ENCODE measurements at places on chromosomes 3 and 15.
A peak's percentile ranks its signal among the peaks of the same experiment; 100 is the strongest.

DNA sequence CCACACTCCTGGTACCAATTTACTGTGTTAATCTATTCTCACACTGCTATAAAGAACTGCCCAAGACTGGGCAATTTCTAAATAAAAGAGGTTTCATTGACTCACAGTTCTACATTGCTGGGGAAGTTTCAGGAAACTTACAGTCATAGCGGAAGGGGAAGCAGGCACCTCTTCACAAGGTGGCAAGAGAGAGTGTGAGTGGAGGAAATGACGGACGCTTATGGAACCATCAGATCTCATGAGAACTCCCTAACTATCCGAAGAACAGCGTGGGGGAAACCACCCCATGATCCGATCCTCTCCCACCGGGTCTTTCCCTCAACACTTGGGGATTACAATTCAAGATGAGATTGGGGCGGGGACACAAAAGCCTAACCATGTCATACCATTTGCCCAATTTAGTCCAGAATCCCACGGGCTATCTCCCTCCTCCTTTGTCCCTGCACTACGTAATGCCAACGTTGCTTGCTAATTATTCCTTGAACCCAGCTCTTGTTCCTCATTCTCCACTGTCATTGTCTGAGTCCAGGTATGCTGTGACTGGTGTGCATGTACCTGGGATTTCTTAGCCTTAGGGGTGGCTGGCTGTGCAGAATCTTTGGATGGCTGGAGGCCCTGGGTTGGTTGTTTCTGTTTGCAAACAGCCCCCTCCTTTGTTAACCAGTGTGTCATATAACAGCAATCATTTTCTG is 3.4 kb downstream of the PIGZ start:
- DNase-seq: no peak

- DNase-seq: no peak
These were observed 319.6 kb upstream of the TGFBR2 start for GRCh38 chr3:30286811-30287210.

GRCh38 chr15:64193971-64194370 is 31.1 kb upstream of the PPIB start:
- DNase-seq: no peak

- DNase-seq: no peak
These were observed 36.1 kb upstream of the SLC41A3 start for GRCh38 chr3:126119976-126120375.

DNA sequence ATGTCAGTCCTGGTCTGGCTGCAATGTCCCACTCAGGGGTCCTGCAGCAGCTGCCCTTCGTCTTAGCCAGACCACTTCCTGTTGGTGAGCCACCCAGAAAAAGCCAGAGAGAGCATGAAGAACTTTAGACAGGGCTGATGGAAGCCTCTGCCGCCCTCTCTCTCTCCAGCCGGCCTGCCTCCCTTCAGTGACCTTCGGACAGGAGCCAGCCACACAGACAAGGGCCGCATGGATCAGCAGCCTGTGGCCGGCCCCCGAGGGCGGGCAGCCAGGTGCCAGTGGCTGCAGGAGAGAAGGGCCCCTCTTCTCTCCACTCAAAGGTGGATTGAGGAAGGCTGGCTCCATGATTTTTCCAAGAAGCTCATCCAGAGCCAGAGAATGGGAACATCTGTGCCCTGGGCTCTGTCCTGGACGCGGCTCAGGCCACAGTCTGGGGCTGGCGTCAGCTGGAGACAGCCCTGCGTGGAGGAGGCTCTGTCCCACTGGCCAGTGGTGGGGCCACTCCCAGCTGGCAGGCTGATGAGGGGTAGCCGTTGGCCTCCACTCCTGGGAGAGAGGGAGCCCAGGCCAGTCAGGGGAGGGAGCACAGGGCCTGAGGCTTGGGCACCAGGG is 42.9 kb downstream of the ISG20 start:
- DNase-seq: no peak

GRCh38 chr3:50639055-50639494 is 22.1 kb downstream of the MAPKAPK3 start:
- no peak for DNase-seq

- DNase-seq: no peak
These were observed 62.1 kb downstream of the CAPN7 start for GRCh38 chr3:15268033-15268631.

DNA sequence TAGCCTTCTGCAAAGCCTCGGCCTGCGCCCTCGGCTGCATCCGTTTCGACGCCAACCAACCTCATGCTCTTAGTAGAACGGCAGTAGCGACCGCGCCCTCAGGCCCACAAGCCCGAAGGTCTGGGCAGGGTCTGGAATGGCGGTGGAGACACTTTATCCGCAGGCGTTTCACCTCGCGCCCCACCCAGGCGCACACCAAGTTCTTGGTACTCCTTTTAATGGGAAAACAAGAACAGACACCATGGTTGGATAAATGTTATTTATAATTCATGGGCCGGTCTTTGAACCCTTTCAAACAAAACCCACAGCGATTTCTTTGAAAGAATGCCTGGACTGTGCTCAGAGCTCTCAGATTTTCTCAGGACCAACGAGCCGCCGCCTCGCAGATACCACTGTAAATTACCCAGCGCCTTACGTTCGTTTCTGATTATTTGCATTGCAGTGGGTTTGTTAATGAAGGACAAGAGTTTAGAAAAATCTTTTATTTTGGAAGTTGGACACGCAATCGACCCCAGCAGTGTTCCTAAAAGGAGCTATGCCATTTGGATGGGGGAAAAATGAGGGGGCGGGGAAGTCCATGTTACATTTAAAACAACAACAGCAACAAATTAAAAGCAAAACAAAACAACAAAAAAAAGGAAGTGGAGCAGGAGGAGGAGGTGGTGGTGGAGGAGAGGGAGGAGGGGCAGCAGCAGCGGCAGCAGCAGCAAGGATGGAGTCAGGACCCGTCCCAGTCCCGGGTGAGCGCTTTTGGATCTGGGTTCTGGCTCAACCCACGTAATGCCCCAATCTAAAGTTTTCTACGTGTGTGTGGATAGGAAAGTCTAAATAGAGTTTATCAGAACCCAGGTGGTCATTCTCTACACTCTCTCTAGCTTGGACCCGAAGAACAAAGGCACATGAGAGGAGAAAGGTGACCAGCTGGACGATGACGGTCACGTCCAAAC is 993 bp upstream of the ISL2 start:
- DNase-seq: no peak

- DNase-seq: no peak
These were observed 609.5 kb upstream of the UBE2E2 start for GRCh38 chr3:22593638-22594037.

GRCh38 chr3:66362541-66362941 is 138.3 kb downstream of the LRIG1 start:
- DNase-seq: no peak

DNA sequence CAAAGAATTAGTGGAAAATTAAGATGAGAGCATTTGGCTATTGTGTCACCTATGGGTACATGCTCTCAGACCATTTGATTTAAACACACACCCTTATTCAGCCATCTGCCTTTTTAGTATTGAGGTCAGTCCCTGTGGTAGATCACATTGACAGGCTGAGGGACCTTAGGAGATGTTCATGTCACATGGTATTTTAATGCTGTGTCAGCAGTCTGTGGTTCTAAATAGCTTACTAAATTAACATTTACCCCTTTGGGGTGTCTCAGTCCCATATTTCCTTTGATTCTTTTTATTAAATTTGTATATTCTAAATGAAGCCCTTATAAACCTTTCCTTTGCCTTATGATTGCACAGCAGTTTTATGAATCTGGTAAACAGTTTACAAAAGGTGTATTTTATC is 2.3 kb downstream of the RBM5 start:
- no peak for DNase-seq

GRCh38 chr3:152269831-152270734 is 1.4 kb downstream of the MBNL1 start:
- DNase-seq: peak; percentile 60

DNA sequence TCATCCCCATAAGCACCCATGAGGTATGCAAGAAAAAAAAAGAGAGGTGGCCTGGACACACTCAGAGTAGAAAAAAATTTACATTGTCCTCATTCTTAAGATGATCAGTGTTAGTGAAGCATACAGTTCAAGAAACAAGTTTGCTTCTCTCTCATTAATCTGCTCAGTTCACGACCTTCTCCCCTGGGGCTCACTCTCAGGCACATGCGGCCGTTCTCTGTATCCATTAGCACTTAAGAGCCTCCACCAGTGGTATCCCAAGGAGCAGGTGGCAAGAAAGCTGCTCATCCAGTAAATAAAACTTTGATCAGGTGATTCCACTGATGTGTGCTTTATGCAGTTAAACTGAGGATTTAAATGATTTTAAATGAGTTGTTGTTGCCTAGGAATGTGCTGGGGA is 57.4 kb downstream of the ARHGAP31 start:
- DNase-seq: peak; percentile 26

- no peak for DNase-seq
These were observed 90.5 kb downstream of the DNASE1L3 start for GRCh38 chr3:58120075-58120812.

- DNase-seq: peak; percentile 17
These were observed 8.3 kb upstream of the EPHA3 start for GRCh38 chr3:89098964-89099585.

- no peak for DNase-seq
These were observed 439.9 kb upstream of the RBMS3 start for GRCh38 chr3:28840976-28841376.

DNA sequence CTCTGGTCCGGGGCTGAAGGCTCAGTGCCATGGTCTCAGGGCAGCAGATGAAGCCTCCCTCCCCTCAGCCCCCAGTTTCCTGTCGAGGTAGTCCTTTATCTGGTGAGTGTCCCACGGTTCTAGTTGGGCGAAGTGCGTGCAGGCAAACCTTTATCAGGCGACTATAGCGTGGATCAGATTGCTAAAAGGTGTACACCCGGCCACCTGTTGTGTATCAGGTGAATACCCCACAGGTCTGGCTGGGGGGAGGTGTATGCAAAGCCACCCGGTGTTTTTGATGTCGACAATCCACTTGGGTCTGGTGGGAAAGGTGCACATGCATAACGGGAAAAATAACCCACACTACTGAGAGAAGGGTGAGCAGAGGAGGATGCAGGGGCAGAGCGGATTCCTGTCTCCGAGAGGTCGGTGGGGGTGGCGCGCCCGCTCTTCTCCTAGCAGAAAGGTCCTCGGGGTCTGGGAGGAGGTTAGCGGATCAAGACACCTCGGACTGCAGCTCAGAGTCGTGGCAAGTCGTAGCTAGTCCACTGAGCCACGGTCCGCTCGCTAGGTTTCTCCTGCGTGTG is 507 bp downstream of the SLC12A6 start:
- no peak for DNase-seq

GRCh38 chr15:61644550-61644949 is 415.4 kb upstream of the RORA start:
- DNase-seq: peak; percentile 21

GRCh38 chr15:59521443-59521842 is 83.5 kb downstream of the FAM81A start:
- no peak for DNase-seq

- DNase-seq: no peak
These were observed 183.4 kb downstream of the OR4M2 start for GRCh38 chr15:22263738-22264137.

DNA sequence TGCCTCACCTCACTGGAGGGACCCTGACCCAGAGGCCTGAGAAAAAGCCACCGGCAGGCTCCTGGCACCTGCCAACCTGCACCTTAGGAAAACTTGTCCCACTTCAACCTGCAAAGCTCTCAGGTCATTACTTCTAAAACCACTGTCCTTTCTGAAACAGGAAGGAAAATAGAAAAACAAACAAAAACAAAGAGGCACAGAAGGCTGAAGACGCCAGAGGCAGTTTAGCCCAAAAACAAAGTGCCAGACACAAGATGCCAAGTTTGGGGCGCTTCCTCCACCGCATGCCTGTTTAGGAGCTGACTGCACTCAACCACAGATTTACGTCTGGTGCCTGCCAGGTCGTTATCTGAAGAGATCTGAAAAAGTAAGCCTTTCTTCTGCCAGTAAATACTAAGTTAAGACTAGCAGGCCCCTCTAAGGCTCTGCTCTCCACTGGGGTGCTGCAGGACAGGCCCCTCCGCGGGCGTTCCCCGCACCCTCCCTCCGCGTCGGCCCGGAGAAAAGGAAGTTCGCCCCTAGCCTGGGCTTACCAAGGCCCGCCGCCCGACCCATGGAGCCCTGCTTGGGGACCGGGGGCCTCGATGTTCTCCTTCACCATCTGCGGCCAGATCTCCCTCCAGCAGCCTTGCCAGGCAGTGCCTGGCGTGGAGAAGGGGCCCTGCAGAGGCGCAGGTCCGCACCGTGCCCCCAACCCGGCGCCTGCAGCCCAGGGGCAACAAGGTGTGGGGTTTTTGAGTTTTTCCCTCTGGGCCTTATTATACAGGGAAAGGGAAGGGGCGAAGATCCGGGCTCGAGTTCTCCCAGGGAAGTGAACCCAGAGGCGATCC is 1.3 kb downstream of the GOLGA8A start:
- DNase-seq: no peak

DNA sequence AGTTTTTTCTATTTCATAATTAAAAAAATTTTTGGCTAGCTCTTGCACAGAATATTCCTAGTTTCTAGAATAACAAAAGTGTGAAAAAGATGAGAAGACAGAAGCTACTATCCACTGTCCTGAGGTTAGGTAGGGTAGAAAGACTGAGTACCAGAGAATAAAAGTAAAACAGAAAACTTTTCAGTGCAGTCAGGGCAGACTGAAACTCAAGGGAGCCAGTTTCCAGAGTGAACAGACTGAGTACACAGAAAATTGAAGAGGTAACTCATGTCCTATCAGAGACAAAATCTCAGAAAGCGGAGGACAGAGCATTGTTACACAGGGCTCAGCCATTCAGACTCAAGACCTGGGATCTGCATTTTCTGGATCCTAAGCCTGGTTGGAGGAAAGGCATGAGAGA is 8.8 kb upstream of the FBXO40 start:
- no peak for DNase-seq

GRCh38 chr3:107641572-107642307 is 119.0 kb downstream of the BBX start:
- no peak for DNase-seq

DNA sequence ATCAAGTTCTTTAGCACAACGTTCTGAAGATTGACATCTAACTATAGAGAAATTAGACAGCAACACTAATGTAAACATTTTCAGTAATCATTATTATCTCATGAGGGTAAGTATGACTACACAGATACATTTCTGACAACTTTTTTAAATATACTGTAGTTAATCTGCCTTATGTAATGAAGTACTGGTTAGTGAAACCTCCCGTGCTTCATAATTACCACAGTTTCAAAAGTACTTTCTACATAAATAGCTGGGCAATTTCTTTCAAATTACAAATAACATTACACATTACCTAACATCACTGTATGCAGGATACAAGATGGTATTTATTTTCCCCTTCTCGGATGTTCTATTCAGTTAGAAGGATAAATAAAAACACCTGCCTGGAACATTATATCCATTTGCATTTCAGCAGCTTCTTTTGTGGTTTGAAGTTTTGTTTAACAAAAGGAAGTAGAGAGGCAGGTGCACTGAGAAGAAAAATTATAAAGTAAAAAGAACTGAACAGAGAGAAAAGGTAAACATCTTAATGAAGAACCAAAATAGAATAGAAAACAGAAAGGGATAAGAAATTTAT is 1241.5 kb upstream of the GBE1 start:
- DNase-seq: no peak

All from NCI-H524 treated with DMSO at 0.1 percent for 48 hours (cell line).